ELR (cell line): ENCODE measurements at places on chromosomes 7 and 10.

GRCh38 chr7:7819442-7820247, 101.2 kb upstream of the RPA3 start:
- no peak for DNase-seq

- no peak for DNase-seq
Observed at GRCh38 chr10:43576062-43576461, 1.6 kb upstream of the ZNF239 start.

DNA sequence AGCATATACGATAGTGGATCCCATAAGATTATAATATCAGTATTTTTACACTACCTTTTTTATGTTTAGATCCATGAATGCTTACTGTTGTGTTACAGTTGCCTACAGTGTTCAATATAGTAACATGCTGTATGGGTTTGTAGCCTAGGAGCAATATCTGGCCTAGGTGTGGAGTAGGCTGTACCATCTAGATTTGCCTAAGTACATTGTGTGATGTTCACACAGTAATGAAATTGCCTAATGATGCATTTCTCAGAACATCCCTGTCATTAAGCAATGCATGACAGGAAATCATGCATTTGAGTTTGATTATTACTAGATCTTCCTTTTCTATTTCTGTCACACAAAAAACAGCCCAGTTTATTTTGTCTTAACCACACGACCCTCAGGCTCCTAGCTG, 14.5 kb downstream of the CBX3 start:
- no peak for DNase-seq

DNA sequence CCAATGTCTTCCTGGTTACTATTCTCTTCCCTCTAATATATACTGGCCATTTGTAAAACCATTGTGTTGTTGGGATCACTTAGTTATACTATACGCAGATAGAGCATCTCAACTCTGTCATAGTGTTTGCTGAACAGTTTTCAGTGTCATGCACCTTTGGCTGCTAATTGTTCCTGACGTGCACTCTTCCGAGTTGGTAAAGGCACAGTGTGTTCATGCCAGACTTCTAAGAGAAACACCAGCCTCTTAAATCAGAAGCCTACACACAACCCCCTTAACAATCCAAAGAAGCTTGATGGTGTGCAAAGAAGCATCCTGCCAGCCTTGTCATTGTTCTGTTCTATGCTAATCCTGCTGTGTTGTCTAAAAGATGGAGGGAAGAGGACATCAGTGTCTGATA, 131.1 kb downstream of the MAPK8 start:
- DNase-seq = no peak

GRCh38 chr7:42105554-42106358, 131.3 kb downstream of the GLI3 start:
- no peak for DNase-seq

DNA sequence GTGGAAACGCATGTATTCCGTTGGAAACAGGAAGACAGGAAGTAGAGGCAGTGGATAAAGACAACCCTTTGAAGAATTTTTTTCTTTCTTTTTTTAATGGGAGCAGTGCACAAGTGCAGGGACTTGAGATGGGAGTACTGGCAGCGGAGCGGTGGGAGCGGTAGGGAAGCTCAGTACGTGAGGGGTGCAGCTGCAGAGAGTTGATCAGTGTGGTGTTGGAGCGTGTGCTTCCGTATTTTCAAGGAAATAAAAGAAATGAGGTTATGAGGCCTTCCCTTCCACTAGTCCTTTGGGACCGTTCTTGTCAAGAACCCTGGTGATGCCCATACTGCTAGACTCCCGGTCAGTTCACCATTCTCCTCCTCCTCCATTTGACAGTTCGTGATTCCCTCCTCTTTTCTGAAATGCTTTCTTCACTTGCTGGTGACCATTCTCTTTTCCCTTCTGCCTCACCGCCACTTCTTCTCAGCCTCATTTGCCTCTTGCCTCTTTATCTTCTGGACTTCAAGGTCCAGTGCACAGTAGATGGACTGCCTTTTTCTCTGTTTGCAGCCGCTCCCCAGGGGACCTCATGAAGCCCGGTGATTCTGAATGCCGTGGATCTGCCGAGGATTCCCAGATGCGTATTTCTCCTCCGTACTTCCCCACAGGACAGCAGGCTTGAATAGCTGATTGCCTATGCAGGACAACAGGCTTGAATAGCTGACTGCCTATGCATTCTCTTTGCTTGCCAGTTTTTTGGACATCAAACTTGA, 39.1 kb upstream of the TMEM236 start:
- DNase-seq = no peak

GRCh38 chr7:69739931-69740431, 141.7 kb downstream of the AUTS2 start:
- no peak for DNase-seq

DNA sequence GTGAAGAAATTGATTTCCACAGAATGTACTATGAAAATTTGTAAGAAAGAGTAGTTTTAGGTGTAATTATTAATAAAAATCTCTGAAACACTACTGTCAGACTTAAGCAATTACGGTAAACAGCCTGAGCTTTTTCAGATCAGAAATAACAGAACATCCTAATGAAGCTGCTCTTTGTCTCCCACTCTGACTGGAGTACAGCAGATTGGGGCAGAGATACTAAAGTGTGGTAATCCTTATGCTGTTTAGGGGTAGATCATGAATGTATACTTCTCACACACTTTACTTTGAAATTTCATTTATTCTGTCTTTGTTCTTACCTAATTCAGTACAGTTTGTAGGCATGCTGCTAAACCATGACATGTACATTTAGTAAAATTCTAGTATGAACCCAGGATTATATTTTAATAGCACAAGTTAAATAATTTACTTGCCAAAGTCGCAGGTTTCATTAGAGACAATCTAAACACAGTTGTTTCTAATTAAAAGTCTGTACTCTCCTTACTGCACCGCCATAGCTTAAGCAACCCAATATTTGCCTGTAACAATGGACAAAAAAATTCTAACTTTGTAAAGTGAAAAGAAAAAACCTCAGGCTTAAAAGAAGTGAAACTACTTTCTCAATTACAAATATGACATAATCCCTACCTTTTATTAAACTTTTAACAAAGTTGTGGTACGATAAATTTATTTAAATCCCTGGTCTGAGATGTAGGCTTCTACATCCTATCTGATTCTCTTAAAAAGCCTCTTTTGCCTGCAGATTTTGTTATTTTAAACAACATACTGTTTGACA, 88.8 kb downstream of the KMT2E start:
- no peak for DNase-seq

- peak; percentile 96 for DNase-seq
Observed at GRCh38 chr10:52486840-52487611, 172.9 kb downstream of the DKK1 start.

DNA sequence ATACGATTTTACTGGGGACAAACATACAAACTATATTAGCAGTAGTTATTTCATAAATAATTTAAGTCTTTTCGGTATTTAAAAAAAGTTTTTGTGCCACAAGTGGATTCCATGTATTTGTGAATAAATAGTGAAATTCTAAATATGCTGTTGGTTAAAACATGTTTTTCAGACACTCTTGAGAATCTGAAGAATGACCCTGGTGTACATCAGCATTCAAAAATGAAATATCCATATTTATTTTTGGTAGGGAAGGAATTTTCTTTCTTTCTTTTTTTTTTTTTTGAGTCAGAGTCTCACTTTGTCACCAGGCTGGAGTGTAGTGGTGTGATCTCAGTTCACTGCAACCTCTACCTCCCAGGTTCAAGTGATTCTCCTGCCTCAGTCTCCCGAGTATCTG, 136.1 kb upstream of the CDK6 start:
- DNase-seq = no peak

- peak; percentile 54 for DNase-seq
Observed at GRCh38 chr10:123044391-123044790, 35.6 kb downstream of the ACADSB start.

DNA sequence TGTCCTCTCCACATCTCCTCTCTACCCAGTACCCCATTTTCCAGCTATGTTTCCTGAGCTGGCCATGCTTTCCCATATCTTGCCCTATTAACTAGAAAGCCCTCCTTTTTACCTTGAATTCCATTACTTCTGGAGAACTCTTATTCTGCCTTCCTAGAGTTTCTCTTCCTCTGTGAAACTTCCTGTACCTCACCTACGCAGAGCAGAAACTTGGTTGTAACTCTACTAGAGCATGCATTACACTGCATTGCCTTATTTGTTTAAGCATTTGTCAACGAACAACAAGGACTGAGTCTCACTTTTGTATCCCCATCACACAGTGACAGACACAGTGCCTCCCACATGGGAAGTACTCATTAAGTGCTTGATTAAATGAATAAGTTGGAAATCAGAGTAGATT, 36.4 kb downstream of the VCL start:
- DNase-seq = no peak

DNA sequence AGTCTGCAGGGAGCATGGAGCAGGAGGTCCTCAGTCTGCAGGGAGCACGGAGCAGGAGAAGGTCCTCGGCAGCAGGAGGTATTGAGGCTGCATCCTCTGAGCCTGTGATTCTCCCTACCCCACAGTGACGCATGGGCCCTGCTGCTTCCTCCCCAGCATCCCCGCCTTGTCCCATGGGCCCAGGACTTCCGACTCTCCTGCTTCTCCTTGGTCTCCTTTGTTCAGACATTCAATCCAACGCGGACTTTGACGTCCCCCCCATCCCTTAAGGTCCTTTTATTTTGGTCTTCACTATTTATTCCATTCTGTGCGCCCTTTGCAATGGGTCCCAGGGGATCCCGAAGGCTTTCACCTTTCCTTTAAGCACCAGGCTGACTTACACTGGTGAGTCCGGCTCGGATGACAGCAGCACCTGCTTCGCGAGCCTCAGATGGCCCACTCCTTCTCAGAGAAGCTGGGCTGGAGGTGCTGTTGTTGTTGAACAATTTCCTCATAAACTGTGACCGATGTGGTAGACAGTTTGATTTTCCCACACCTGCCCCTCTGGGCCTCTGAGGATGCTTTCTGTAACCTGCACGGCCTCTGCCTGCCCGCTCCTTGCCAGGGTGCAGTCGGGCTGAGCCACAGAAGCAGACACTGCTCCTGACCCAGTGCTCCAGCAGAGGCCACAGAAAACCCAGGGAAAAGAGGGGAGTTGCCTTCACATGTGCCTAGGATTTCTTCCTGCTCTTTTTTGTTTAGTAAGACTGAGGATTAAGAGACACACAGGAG, 407.2 kb upstream of the SHH start:
- no peak for DNase-seq

- DNase-seq = no peak
Observed at GRCh38 chr10:12500381-12501303, 151.3 kb downstream of the CAMK1D start.

GRCh38 chr7:113113912-113114311, 4.4 kb downstream of the SMIM30 start:
- peak; percentile 29 for DNase-seq
